ENCODE measurements at places on chromosomes 6 and 20. TPM values are rescaled to one million over a fixed set of nuclear protein-coding genes. Genes with fewer than 3 reads are reported as not detected.
A peak's percentile ranks its signal among the peaks of the same experiment; 100 is the strongest.

DNA sequence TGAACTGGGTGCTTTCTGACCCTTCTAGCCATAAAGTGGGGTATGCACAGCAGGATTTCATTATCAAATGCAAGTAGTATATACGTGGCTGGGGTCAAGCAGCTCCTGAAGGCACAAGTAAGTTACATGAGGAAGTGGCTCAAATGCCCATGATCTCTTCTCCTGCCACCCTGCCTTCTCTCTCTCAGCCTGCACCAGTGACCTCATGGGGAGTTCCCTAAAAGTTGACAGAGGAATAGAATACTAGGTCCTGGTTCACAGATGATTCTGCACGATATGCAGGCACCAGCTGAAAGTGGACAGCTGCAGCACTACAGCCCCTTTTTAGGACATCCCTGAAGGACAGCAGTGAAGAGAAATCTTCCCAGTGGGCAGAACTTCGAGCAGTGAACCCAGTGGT is 282.0 kb downstream of the BCKDHB start:
- no peak for DNase-seq

DNA sequence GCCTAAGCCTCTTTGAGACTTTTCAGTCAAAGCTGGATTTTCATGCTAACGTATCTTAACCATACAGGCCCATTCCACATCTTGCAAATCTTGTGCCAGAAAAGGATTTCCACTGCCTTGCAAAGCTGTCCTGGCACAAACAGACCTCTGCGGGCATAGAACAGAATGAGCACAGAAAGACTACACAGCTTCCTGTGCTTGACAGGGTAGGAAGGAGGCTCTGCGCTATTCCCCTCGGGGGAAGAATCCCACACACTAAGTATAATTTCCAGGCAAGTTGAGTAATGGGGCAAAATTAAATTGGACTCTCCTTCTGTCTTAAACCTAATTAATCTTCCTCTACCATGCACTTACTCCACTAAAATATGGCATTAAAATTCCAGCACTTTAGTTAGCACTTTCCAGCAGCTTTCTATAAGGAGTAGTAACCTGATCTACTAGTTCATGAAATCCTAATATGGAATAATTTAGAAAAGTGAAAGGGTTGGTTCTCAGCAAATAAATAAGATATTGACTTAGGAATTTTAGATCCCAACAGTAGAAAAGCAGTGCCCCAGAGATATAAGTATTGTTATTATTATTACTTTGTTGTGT is 532.1 kb upstream of the JAG1 start:
- no peak for DNase-seq

GRCh38 chr6:63795006-63795405 is 159.4 kb downstream of the PHF3 start:
- no peak for DNase-seq

POPDC3 gene
- 50.1 TPM for total RNA-seq

GRCh38 chr20:10603378-10603777 is 70.4 kb downstream of the JAG1 start:
- no peak for DNase-seq

DNA sequence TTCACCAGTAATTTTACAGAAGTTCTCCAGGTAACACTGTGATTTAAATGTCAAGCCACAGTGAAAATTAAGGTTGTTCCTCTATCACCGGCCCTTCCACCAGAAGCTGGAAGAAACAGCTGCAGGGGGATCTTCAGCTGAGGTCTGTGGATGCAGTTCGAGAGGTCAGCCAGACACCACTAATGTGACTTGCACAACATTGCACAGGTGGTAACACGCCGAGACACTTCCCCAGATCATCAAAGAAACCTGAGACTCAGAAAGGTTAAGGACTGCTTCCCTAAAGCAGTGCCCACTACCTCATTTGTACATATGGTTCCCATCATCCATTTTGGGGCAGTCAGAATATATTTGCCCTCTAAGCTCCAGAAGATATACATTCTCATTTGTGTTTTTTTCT is 8.1 kb upstream of the SERPINB9 start:
- no peak for DNase-seq

BEND6 gene
- total RNA-seq, result 0.16 TPM

- no peak for DNase-seq
Observed at GRCh38 chr6:87308970-87309369, 13.4 kb upstream of the SMIM8 start.

DNA sequence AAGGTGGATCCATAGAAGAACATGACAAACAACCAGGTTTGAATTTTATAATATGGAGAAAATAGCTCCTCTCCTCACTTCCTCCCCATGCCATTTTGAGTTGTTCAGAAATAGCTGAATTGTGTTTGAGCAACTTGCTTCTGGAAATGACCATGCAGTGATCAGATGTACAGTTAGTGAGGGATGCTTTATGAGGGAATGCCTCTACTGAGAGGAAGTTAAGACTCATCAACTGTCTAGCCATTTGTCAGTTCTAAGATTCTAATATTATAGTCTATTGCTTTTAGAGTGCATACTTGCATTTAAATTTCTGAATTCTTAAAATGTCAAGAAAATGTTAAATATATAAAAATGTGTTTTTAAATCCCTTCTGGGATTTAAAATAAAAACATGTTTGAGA is 3.8 kb downstream of the LAMA2 start:
- DNase-seq, result no peak

- no peak for DNase-seq
Observed at GRCh38 chr6:165031502-165031901, 277.9 kb downstream of the C6orf118 start.

GRCh38 chr6:30743099-30744053 is 889 bp upstream of the FLOT1 start:
- DNase-seq, result peak; percentile 64

- no peak for DNase-seq
Observed at GRCh38 chr20:18166950-18167349, 29.3 kb downstream of the KAT14 start.

ARMC12 gene
- not detected for total RNA-seq

GRCh38 chr6:85470023-85470410 is 20.1 kb downstream of the NT5E start:
- no peak for DNase-seq

GRCh38 chr6:16731478-16732051 is 29.7 kb downstream of the ATXN1 start:
- no peak for DNase-seq

GRCh38 chr20:47359530-47360296 is 3.2 kb upstream of the ZMYND8 start:
- DNase-seq, result no peak

DNA sequence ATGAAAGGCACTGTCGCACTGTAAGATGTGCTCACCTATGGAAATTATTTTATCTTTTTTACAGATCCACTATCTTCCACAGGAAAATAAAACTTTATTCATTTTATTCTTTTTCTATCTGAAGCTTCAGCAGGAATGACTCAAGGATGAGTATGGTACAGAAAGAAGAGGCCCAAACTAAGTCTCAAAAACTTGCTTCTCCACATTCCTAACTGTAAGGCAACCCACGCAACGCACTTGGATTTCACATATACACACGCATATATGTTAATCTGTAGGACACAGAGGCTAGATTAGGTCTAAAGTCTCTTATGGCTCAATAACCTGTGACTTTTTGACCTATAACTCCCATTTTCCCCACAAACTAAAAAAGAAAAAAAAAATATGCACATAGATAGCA is 81.9 kb downstream of the RALGAPA2 start:
- no peak for DNase-seq

PLEKHG1 gene
- 7.3 TPM for total RNA-seq

- no peak for DNase-seq
Observed at GRCh38 chr6:16648003-16648402, 113.3 kb downstream of the ATXN1 start.

ATP6V1G2 gene
- total RNA-seq, result 2.3 TPM

DNA sequence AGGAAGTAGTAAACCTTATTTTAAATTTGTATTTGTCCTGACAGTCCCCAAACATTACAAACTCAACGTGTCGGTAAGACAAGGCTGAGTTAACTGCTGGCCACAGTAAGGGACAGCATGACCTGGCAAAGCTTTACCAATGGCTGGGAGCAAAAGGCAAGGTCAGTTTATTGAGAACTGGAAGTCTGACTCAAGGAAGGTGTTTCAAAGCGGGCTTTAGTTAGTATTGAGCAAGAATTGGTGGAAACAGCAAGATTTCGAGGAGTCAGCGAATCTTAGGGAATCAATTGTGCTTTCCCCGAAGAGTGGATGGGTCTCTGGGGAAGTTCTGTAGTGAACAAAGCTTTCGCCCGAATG is 885 bp upstream of the GZF1 start:
- no peak for DNase-seq

ACSS1 gene
- total RNA-seq, result 143 TPM

DNA sequence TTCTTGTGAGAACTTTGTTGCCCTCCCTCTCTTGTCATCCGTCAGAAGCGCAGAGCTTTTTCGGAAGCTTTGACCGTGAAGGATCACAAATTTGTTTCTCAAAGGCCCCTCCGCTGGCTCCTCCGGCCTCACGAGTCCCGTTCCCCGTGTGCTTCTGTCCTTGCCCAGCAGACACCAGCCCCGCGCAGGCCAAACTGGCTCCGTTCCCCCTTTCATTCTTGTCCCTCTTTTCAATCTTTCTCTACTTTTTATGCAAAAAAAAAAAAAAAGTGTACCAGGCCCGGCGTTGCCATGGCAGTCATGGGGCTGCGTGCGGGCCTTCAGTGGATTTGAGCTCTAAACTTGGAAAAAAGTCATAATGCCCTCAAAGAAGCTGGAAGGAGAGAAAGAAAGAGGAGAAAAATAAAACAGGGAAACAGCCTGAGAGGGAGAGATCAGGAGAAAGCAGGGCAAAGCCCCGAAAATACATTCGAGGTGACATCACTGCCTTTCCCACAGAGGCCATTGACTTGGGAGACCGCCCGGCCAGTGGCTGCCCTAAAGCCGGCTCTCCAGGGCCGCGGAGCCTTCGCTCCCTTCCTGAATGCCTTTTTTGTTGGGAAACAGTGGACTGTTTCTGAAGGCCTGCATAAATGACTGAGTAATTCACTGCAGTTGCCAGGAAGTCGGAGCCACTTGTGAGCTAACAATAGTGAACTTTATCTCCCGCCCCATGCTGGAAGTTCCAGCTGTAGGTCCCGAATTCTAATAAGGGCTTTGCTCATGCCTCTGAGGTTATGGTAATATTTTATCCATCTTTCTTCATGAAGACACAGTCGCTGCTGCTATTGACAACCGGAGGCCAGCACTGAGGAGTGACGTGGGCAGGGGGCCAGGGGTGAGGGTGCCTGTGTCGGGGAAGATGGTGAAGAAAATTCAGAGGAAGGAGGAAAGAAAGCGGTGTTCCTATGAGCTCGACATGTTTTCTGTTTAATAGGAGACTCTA is 670.9 kb downstream of the QKI start:
- peak; percentile 92 for DNase-seq

- DNase-seq, result peak; percentile 69
Observed at GRCh38 chr6:34154668-34155447, 9.0 kb upstream of the GRM4 start.

AVP gene
- 0.51 TPM for total RNA-seq

DNA sequence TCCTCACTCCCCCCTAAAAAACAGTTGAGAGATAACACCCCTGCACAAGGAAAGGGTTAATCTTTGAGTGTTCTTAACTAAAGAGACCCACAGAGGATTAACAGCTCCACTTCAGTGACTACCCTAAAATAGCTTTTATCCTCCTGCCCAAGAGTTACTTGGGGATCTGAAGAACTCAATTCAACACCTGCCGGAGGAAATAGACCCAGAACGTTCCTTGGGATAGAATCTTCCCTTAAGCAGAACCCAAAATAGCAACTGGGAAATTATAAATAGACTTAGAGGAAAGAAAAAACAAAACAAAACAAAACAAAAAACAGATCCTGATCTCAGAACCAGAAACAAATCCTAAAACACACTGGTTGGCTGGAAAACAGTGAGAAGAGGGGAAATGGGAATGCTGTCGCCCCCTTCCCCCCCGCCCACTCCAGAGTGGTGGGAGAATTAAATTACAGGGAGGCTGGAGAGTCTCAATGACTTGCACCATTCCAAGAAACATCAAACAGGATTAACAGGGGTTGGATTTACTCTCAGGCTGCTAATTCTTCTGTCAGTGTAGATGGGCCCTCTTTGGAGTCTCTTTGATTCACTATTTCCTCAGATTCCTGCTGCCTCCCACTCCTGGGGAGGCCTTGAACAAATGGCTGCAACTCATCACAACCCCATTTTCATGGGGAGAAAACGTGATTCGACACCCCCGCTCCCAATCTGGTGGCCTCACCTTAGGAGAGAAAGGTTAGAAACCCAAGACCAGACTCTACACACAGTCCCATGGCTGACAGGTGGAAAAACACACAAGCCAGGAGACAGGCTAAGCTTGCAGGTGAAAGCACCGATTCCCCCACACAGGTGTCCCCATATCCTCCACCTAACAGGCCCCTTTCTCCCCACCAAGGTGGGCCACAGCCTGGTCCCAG is 1.4 kb downstream of the PLAGL2 start:
- no peak for DNase-seq

GRCh38 chr6:133241086-133241900 is at the start of gene EYA4:
EYA4 (plus strand) TSS chr6:133241357; CDS start chr6:133274781, 33,424 bp downstream.
- peak; percentile 56 for DNase-seq

GRCh38 chr20:38300438-38300837 is 3.5 kb upstream of the BPI start:
- DNase-seq, result no peak

DNA sequence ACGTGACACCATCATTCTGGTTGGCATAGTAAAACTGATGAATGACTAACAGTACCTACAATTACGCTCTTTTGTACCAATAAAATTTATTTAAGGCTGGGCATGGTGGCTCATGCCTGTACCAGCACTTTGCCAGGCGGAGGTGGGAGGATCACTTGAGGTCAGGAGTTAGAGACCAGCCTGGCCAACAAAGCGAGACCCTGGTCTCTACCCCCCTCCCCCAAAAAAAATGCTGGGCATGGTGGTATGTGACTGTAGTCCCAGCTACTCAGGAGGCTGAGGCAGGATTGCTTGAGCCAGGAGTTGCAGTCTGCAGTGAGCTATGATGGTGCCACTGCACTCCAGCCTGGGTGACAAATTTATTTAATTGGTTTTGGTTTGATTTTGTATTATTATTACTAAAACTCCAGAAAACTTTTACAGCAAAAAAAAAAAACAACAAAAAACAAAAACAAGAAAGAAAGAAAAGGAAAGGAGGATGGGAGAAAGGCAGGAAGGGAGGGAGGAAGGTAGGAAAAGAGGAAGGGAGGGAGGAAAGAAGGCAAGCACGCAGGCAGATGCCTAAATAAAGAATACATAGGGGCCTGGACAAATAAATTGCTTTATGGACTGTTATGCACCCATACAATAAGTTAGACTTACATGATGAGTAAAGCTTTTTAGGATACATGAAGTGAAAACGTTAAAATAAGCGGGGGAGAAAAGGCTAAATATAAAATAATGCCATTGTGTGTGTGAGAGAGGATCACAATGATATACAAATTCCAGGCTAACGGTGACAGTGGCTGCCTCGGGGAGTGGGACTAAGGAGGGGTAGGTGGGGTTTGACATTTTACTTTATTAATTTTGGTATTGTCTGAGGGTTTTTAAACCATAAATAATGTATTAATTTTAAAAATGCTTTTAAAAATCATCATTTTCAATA is 682 bp upstream of the ZSCAN9 start:
- DNase-seq, result no peak

- DNase-seq, result no peak
Observed at GRCh38 chr6:30206799-30207618, 6.2 kb downstream of the TRIM26 start.

DNA sequence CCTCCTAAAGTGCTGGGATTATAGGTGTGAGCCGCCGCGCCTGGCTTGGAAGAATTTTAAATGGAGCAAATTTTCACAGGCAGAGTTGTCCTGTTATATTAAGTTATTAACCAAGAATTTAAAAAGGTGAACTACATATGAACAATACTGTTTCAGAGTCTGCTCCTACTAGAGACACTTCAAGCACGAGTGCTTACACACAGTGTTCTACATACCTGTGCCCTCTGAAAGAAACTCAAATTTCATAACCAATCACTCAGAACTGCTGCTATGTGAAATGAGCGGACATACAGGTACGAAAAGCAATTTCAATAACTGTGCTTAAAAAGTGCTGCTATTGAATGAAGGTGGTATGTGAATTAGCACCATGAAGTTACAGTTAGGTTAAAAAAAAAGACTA is 262.0 kb downstream of the SYNE1 start:
- no peak for DNase-seq

Data from Right ventricle myocardium superior (tissue), 1 donor.